Right ventricle myocardium inferior (tissue), 1 donor: ENCODE measurements at places on chromosomes 16 and 17. TPM values are rescaled to one million over a fixed set of nuclear protein-coding genes. Genes with fewer than 3 reads are reported as not detected.

- DNase-seq, result peak; percentile 75
Observed at GRCh38 chr17:38898812-38899348, 26.5 kb upstream of the LASP1NB start.

RBBP6 gene
- total RNA-seq, result 23.5 TPM

DNA sequence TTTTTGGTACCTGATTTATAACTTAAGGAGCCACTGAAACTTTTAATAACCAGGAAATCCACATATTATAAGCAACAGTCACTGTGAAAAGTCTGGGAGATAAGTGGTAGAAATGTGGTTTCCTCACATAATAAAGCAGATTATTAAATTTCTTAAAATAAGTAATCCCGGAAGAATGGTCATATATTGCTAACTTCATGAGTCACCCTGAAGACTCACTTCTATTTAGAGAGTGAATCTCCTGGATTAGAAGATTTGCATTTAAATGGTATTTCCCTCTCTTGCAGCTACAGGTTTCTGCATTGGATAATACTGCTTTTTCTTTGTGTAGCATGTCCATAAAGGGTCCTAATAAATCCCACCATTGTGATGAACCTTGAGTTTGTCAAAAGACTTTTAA is 1286.8 kb upstream of the CDH8 start:
- DNase-seq, result no peak

GRCh38 chr17:7509937-7510336 is 25.8 kb downstream of the POLR2A start:
- DNase-seq, result no peak

PLD6 gene
- 12.9 TPM for total RNA-seq

DNA sequence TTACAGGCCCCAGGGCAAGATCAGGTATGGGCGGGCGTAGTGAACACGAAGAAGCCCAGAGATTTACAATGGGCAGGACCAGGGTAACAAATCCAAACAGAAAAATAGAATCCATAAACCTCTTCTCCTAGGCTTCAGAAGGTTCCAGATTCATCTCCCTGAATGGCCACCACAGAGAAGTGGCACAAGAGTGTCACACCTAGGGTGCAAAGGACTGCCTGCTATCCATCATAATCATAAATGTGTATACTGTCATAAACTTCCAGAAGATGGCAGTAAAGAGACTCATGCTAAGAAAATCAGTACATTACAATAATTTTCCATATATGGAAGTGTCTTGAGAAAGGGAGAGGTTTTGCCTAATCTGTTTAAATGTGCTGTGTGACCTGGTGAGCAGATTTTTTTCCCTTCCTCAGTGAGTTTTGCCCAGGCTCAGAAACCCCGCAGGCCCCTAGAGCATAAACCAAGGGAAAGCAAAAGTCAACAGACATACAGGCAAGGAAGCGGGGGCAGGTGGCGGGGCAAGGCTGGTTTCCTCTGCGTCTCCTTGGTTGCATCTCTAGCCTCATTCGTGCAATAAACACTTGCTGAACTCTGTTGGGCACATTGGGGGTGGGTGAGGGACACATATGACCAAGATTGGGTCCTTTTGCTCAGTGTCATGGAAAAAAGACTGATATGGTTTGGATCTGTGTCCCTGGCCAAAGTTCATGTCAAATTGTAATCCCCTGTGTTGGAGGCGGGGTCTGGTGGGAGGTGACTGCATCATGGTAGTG is 92.0 kb upstream of the CDH5 start:
- DNase-seq, result no peak

FTO gene
- total RNA-seq, result 69.5 TPM

DNA sequence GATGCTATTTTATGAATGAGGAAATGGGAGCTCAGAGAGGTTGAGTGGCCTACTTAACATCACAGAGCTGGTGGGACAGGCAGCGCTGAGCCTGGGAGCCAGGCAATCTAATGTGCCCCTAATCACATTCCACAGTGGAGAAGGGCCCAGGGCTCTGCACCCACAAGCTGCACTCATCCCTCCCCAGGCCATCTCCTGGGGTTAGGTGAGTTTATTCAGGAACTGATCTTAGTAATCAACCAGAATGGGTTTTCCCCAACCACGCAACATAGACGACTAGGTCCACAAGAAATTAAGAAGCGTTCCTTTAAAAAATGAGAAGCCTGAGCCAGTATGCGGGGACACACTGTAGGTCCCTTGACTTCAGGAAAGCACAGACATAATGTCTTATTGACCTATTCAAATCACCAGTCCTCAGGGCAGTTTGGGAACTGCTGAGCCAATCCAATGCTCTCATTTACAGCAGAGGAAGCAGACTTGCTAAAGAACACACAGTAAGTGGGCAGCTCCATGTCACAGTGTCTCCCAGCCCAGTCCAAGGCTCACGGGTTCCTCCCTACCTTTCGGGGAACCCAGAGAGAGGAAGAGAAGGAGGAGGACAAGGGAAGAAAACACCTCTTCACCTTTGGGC is 2.3 kb downstream of the MPP3 start:
- DNase-seq, result no peak

MT1F gene
- total RNA-seq, result 2.2 TPM

DNA sequence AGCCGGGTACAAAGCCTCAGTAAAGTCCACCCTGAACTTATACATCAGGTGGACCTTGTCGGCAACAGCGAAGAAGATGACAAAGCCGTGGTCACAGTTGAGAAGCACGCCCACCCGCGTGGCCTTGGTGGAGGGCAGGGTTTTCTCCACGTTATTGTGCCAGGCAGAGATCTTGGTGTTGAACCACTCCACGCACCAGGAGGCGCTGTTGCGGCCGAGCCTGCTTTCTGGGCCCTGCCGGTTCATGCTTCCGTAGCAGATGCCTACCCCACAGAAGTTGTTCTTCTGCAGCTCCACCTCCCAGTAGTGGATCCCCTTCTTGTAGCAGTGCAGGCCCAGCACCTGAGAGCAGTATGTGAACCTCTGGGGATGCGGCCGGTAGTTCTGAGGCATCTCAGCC is 22.1 kb downstream of the TRIM25 start:
- DNase-seq, result peak; percentile 79

DNA sequence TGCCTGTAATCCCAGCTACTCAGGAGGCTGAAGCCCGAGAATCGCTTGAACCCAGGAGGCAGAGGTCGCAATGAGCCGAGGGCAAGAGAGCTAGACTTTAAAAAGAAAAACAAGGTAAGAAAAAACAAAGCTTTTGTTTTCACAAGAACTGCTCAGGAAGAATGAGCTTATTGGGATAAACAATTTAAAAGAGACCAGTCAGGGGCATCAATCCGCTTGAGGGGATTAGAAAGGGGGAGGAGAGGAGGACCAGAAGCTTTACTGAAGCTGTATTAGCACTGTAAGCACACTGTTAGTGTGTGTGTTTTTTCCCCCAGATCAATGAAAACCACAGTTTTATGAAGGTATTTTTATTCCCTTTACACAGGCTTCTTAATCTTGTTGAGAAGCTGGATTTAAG is 8.8 kb downstream of the TMEM170A start:
- no peak for DNase-seq

PRR35 gene
- total RNA-seq, result not detected
